ENCODE measurements at places on chromosomes 6 and 20. TPM values are rescaled to one million over a fixed set of nuclear protein-coding genes. Genes with fewer than 3 reads are reported as not detected.

GRCh38 chr20:51542033-51542570 is 417 bp downstream of the NFATC2 start:
- DNase-seq = peak; percentile 23

HLA-DMB gene
- 2.7 TPM for total RNA-seq

DNA sequence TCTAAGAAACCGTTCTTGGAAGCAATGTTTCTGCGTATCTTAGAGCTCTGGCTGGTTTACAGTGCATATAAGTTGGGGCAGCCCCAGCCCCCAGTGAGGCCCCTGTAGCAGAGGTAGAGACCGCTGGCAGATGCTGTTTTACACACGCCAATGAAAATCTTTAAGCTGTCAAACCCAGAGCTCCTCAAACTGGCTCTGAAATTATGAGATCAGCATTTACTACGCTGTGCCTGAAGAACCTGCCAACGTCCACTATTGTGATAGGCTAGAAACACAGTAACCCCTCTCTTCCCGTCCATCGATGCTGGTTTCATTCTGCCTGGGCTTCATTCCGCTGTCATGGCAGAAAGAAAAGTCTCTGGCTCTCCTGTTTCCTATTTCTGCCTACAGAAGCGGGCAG is 160.6 kb downstream of the SMOC2 start:
- DNase-seq = peak; percentile 30

OPN5 gene
- total RNA-seq = not detected

- no peak for DNase-seq
These were observed 284.5 kb upstream of the GJE1 start for GRCh38 chr6:141848029-141848890.

LTA gene
- total RNA-seq = not detected

GRCh38 chr6:340186-340955 is 48.1 kb downstream of the DUSP22 start:
- DNase-seq = no peak

GRCh38 chr20:24633521-24633920 is 164.1 kb downstream of the SYNDIG1 start:
- no peak for DNase-seq

GRCh38 chr6:63558278-63558677 is 14.0 kb upstream of the LOC128125822 start:
- DNase-seq = no peak
